GM12865 (cell line): ENCODE measurements at places on chromosomes 7 and 10.
A peak's percentile ranks its signal among the peaks of the same experiment; 100 is the strongest.

GRCh38 chr10:17682236-17682946 lies 38.4 kb downstream of the STAM start:
- peak; percentile 11 for DNase-seq

DNA sequence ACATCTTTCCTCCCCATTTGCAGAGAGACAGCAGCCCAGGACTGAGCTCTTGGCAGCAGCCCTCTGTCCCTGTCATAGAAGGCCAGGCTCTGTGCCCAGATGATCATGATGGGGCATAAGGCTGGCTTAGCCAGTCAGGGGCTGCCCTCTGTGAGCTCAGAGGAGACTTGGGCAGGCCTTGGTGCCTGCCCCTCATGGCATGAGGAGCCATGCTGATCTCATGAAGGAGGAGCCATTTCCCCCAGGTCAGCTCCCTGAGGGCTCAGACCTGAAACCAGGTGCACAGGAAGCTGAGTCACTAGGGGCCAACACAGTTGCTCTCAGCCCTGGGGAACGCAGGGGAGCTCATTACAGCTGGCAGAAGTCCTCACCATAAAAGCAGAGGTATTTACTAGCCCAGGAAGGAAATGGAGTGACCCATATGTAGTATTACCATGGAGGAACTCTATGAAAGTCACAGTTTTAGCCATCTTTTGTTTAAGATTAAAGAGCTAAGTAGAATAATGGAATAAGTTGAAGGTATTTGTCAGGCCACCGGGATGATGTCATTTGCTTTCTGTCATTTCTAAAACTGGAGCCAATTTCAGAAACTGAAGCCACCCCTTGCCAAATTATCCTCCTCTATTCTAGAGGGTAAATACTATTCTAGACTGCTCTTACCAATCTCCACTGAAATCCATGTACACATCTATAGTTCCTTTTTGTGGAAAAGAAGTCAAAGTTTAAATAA lies 362.4 kb upstream of the ZNF32 start:
- DNase-seq, result peak; percentile 93

- DNase-seq, result no peak
These were observed 93.2 kb downstream of the TWIST1 start for GRCh38 chr7:19024261-19024660.

- DNase-seq, result no peak
These were observed 319.1 kb upstream of the PHYHIPL start for GRCh38 chr10:58857251-58857805.

- DNase-seq, result no peak
These were observed 48.7 kb downstream of the BTRC start for GRCh38 chr10:101402711-101403110.

GRCh38 chr7:28573059-28573553 lies 160.8 kb downstream of the CREB5 start:
- DNase-seq, result peak; percentile 48

DNA sequence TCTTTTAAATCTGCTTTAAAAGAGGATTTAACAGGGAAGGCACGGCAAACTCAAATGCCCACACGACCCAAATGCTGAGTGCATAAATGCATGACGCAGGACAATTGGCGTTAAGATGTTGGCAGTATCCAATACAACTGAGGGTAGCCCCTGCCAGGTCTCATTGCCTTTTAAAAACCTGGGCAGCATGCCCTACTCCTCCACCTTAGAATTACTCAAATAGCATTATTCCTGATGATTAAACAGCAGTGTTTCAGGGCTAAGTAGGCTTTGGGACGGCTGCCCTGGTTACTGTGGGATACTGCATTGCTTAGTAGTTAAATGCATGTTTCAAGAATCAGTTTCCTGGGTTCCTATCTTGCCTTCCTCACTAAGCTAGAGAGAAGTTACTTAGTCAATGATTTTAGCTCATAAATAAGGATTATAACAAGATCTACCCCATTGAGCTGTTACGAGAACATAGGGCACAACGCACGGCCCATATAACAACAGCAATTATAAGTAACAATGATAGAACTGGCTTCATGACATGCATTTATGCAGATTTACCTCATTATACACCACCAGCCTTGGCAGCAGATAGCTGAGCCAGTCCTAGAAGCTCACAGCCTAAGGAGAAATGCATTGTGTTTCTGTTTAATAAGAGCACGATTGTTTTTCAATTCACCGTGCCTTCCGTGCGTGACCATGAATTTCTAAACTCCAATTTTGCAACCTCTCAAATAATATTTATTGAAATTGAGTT lies 7.9 kb downstream of the TUBAL3 start:
- no peak for DNase-seq

GRCh38 chr10:96721207-96721572 lies 876 bp upstream of the PIK3AP1 start:
- no peak for DNase-seq
